ENCODE measurements at places on chromosomes 2 and 18. TPM values are rescaled to one million over a fixed set of nuclear protein-coding genes. Genes with fewer than 3 reads are reported as not detected.

The C1D gene
- total RNA-seq = 18.5 TPM

The FASTKD1 gene
- total RNA-seq = 16.6 TPM

The PTPRN gene
- total RNA-seq = not detected

The HTRA2 gene
- total RNA-seq = 27.6 TPM

The MYO1B gene
- total RNA-seq = 13.9 TPM

The CLEC4F gene
- total RNA-seq = not detected

The GPR45 gene
- total RNA-seq = not detected

The DNAH6 gene
- total RNA-seq = not detected

The ANKRD53 gene
- total RNA-seq = 0.15 TPM

The LOXHD1 gene
- total RNA-seq = 0.34 TPM

The GRP gene
- total RNA-seq = not detected

The G6PC2 gene
- total RNA-seq = not detected

The CNGA3 gene
- not detected for total RNA-seq

The ATL2 gene
- total RNA-seq = 63.7 TPM

The CRYGD gene
- not detected for total RNA-seq

The RNF125 gene
- total RNA-seq = 4.2 TPM

The LRRTM4 gene
- 0.86 TPM for total RNA-seq

The AGXT gene
- total RNA-seq = not detected

The SNORC gene
- 0.63 TPM for total RNA-seq

All from psoas muscle (tissue), 8 donors.